ENCODE measurements at places on chromosomes 6 and 20.

GRCh38 chr6:137692806-137693205 lies 174.3 kb upstream of the TNFAIP3 start:
- no peak for DNase-seq

GRCh38 chr6:28141500-28142329 lies at the start of gene ZKSCAN8:
TSS of gene ZKSCAN8 (plus strand) at chr6:28141883. CDS start at chr6:28148408, 6,525 bp downstream.
- DNase-seq = peak; percentile 95

DNA sequence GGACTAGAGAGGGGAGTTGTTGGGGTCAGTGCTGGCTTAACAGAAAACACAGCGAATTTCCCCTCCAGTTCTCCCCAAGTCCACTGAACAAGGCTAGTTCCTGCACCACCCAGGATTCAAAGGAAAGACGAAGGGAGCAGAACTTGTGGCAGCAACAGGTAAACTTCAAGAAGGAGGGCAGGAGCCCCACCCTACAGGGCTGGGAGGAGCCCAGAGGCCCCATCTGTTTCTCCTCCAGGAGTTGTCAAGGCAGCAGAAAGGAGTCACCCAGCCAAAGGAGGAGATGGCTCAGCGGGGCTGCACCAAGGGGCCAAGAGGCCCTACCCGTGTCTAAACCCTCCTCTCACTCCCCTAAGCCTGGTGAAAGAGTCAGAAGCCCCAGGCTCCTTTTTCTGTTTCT lies 1.7 kb downstream of the SAPCD1 start:
- DNase-seq = no peak

DNA sequence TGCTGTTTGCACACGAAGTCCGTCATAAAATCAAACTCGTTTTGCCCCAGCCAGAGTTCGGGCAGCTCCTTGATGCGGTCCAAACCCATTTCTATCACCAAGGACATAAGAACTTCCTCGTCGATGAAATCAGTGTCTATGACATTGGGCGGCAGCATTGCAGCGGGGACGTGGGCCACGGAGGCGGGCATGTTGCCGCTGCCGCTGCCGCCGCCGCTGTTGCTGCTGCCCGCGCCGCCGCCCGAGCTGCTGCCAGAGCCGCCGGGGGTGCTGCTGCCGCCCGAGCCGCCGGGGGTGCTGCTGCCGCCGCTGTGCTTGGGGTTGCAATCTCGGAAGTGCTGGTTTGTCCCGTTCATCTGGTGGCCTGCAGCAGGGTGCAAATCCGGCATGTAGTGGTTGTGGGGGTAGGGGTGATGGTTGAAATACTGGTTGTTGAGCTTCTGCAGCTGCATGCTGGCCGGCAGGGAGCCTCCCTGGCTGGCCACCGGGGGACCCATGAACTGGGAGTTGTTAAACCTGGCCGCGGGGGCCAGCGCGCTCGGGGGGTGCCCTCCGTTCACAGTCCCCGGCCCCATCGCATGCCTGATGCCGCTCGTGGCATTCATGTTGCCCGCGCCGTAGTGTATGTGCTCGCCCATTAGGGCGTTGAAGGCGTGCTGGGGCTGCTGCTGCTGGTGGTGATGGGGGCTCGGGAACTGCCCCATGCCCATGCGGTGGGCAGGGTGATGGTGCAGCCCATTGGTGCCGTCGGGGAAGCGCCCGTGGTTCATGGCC lies 1.1 kb downstream of the CITED2 start:
- peak; percentile 25 for DNase-seq

Data from NCI-H2227 treated with DMSO at 0.1 percent for 48 hours (cell line).